Fibroblast of mammary gland (primary cell): ENCODE measurements at places on chromosomes 12 and 14.

DNA sequence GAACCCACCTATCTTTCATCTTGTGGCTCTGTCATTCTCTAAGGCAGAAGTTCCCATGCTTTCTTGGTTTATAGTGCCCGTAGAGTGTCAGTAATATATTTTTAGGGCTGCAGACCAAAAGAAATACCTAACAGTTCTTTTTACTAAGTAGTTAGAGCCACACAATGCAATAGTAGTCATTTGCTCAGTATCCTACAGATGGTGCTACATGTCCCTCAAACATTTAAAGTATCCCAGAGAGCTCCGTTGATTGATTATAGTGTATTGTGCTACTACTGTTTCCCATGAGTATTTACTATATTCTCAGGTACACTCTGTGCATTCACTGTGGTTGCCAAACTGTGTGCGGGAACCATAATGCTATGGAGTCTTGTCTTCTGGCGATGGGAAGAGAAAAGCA is 4.7 kb upstream of the PLBD1 start:
- no peak for DNase-seq

GRCh38 chr12:103160622-103161021 is 203.1 kb downstream of the ASCL1 start:
- DNase-seq, result no peak

GRCh38 chr12:4486980-4487379 is 41.4 kb upstream of the FGF6 start:
- no peak for DNase-seq

- DNase-seq, result no peak
Measured at GRCh38 chr12:64428956-64429355, 23.0 kb upstream of the TBK1 start.

GRCh38 chr14:34046799-34047520 is 96.1 kb upstream of the EGLN3 start:
- DNase-seq, result no peak
